ENCODE measurements at places on chromosomes 2 and 18. TPM values are rescaled to one million over a fixed set of nuclear protein-coding genes. Genes with fewer than 3 reads are reported as not detected.

- H3K27ac ChIP-seq: peak overlapping the region; percentile 95
- no peaks in the 10 kb centered on the region for H3K27me3 ChIP-seq
- peaks cover 38% of the 10 kb centered on the region for H3K4me1 ChIP-seq
- H3K36me3 ChIP-seq: peaks cover 17% of the 10 kb centered on the region
Measured at GRCh38 chr2:28952836-28953211, 28.3 kb upstream of the TOGARAM2 start.

DNA sequence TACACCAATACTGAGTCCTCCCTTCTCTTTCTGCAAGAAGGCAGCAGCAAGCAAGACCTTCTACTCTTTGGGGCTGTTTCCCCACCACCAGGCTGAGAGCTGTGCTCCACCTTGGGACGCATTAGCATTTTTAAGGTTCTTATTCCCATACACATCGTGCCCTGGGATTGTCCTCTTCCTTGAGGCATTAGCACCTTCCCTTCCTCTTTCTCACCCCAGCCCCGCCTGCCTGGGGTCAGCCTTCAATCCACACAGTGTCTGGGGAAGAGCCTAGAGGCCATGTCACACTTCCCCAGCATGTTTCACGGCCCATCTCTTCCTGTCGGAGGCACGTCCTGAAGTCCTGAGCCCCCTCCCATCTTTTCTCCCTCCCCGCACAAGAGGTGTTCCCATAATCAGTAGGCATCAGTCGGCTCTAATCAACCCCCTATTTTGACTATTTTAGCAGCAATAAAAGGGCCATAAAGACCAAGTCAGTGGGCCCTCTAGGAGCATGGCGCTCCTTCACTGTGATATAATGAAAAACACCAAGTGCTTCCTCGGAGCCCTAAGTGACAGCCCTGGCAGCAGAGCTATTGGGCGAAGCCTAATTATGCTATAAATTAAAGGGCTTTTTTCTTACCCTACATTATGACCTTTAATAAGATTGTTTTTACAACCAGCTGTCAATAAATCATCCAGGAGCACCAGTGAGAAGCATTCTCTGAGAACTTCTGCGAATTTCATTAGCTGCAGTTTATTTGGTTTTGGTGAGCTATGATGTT is 55.0 kb upstream of the PKDCC start:
- H3K4me1 ChIP-seq: peaks cover 17% of the 10 kb centered on the region
- H3K4me3 ChIP-seq: no peak overlapping the region
- DNase-seq: no peak

DNA sequence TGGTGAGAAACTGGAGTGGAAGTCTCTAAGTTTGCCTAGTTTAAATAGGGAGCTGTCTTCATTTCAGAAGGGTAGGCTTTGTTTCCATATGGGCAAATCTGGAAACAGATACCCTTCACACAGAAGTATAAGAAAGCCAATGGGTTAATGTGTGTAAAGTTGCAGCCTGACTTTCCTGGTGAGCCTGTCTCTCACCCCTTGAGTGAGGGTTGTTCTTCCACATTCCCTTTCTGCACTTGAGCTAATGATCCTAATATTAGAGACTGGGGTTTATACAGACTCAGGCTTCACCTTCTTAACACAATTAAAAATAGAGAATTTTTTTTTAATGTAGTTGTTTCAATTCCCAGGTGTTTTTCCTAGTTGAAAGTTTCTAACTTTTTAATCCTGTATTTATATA is 108.6 kb upstream of the EML6 start:
- H3K27me3 ChIP-seq: no peaks in the 10 kb centered on the region
- H3K27ac ChIP-seq: peak overlapping the region; percentile 63
- H3K4me3 ChIP-seq: no peak overlapping the region
- H3K36me3 ChIP-seq: peaks cover 20% of the 10 kb centered on the region

DNA sequence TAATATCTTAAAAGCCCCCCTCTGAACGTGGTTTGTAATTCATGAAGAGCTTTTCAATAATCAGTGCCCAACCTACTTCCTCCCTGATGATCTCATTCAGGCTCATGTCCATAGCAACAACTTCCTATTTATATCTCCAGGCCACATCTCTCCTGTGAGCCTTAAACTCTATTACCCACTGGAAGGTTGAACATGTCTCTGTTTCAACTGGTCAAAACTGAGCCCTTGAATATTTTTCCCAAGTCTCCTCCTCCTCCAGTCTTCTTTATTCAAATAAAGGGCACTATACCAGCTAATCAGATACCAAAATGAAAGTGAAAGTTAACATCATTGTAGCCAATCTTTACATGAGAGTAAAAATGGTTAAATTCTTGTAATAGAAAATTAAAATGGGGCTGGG is 63.7 kb upstream of the ITGA4 start:
- H3K4me3 ChIP-seq: no peak overlapping the region
- no peaks in the 10 kb centered on the region for H3K36me3 ChIP-seq
- H3K4me1 ChIP-seq: no peaks in the 10 kb centered on the region
- no peak overlapping the region for H3K27ac ChIP-seq

DNA sequence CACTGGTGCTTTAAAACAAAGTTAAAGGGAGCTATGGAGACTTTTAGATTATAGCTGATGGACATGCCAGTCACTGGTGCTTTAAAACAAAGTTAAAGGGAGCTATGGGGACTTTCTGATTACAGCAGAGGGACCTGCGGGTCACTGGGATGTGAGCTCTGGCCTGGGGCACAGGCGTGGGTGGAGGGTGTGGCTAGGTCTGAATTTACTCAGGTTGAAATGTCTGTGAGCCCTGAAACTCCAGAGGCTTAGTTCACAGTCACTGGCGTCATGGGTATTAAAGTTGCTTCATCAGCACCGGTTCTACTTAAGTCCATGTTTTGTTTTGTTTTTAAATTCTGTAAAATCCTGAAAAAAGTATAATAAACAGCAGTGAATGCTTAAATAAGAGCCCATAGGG is 49.0 kb upstream of the TMEM18 start:
- no peak for DNase-seq
- H3K4me1 ChIP-seq: no peaks in the 10 kb centered on the region
- no peak overlapping the region for H3K4me3 ChIP-seq
- no peaks in the 10 kb centered on the region for H3K36me3 ChIP-seq
- no peak overlapping the region for H3K27ac ChIP-seq

- H3K4me1 ChIP-seq: no peaks in the 10 kb centered on the region
- no peak overlapping the region for H3K4me3 ChIP-seq
- no peak for DNase-seq
- no peaks in the 10 kb centered on the region for H3K36me3 ChIP-seq
- no peak overlapping the region for H3K27ac ChIP-seq
Measured at GRCh38 chr2:56287508-56287907, 103.7 kb downstream of the CCDC85A start.

GRCh38 chr18:2075499-2075898 is 495.8 kb downstream of the METTL4 start:
- H3K27me3 ChIP-seq: no peaks in the 10 kb centered on the region
- no peak overlapping the region for H3K27ac ChIP-seq
- no peaks in the 10 kb centered on the region for H3K4me1 ChIP-seq
- no peak overlapping the region for H3K4me3 ChIP-seq
- no peaks in the 10 kb centered on the region for H3K36me3 ChIP-seq
- no peak for DNase-seq

GRCh38 chr2:173898996-173899395 is 66.2 kb downstream of the SP3 start:
- H3K4me1 ChIP-seq: no peaks in the 10 kb centered on the region
- H3K4me3 ChIP-seq: no peak overlapping the region
- DNase-seq: no peak
- no peaks in the 10 kb centered on the region for H3K27me3 ChIP-seq
- no peak overlapping the region for H3K27ac ChIP-seq

- DNase-seq: no peak
- H3K27me3 ChIP-seq: no peaks in the 10 kb centered on the region
- H3K4me1 ChIP-seq: no peaks in the 10 kb centered on the region
- no peaks in the 10 kb centered on the region for H3K36me3 ChIP-seq
Measured at GRCh38 chr2:25201265-25201664, 32.9 kb upstream of the POMC start.

- no peaks in the 10 kb centered on the region for H3K27me3 ChIP-seq
- H3K36me3 ChIP-seq: peaks cover 13% of the 10 kb centered on the region
- H3K27ac ChIP-seq: no peak overlapping the region
- no peak for DNase-seq
- H3K4me3 ChIP-seq: no peak overlapping the region
- no peaks in the 10 kb centered on the region for H3K4me1 ChIP-seq
Measured at GRCh38 chr2:241489088-241489487, 19.3 kb downstream of the STK25 start.

- no peak overlapping the region for H3K27ac ChIP-seq
- no peak for DNase-seq
- no peaks in the 10 kb centered on the region for H3K4me1 ChIP-seq
- no peaks in the 10 kb centered on the region for H3K27me3 ChIP-seq
- no peaks in the 10 kb centered on the region for H3K36me3 ChIP-seq
- H3K4me3 ChIP-seq: no peak overlapping the region
Measured at GRCh38 chr2:111995148-111995547, 59.9 kb upstream of the TMEM87B start.

DNA sequence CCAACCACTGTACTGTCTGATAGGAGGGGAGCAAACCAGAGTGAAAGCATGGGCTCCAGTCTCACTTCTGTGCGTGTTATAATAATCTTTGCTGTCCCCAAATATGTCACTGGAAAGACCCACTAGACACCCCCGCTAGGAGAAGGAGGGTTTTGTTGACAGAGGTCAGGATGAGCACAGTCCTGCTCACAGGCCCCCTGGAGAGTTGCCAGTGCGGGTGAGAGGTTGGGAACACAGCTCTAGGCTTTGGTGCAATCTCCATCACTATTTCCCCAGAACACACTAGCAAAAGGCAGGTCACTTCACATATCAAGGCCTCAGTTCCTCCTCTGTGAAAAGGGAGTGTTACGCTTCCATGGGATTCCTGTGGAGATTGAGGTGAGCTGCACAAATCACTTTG is 9.7 kb downstream of the XDH start:
- no peaks in the 10 kb centered on the region for H3K36me3 ChIP-seq
- DNase-seq: no peak
- no peaks in the 10 kb centered on the region for H3K4me1 ChIP-seq
- H3K4me3 ChIP-seq: no peak overlapping the region
- no peaks in the 10 kb centered on the region for H3K27me3 ChIP-seq
- no peak overlapping the region for H3K27ac ChIP-seq

- peaks cover 6% of the 10 kb centered on the region for H3K4me1 ChIP-seq
- H3K36me3 ChIP-seq: no peaks in the 10 kb centered on the region
- H3K4me3 ChIP-seq: no peak overlapping the region
- H3K27me3 ChIP-seq: no peaks in the 10 kb centered on the region
- H3K27ac ChIP-seq: no peak overlapping the region
- no peak for DNase-seq
Measured at GRCh38 chr18:49050452-49050851, 99.7 kb upstream of the SMAD7 start.

GRCh38 chr2:42246562-42246961 is 77.4 kb downstream of the EML4 start:
- peaks cover 17% of the 10 kb centered on the region for H3K4me1 ChIP-seq
- no peaks in the 10 kb centered on the region for H3K27me3 ChIP-seq
- no peaks in the 10 kb centered on the region for H3K36me3 ChIP-seq
- no peak overlapping the region for H3K4me3 ChIP-seq
- no peak for DNase-seq

DNA sequence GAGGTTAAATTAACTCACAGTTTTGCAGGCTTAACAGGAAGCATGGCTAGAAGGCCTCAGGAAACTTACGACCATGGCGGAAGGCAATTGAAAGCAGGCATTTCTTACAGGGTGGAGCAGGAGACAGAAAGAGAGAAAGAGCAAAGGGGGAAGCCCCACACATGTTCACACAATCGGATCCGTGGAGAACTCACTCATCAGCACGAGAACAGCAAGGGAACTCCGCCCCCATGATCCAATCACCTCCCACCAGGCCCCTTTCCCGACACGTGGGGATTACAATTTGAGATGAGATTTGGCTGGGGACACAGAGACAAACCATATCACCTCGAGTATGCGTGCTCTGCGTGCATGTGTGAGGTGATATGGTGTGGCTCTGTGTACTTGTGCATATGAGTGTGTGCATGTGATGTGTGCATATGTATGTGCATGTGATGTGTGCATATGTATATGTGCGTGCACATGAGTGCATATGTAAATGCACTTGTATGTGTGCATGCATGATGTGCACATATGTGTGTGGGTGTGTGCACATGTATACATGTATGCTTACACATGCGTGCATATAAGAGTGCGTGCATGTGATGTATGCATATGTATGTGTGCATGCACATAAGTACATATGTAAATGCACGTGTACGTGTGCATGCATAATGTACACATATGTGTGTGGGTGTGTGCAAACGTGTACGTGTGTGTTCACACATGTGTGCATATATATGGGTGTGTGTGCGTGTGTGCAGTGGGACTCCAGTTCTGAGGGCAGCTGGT is 108.7 kb upstream of the HDAC4 start:
- no peak overlapping the region for H3K4me3 ChIP-seq
- DNase-seq: no peak
- no peaks in the 10 kb centered on the region for H3K4me1 ChIP-seq
- no peaks in the 10 kb centered on the region for H3K27me3 ChIP-seq
- no peak overlapping the region for H3K27ac ChIP-seq

DNA sequence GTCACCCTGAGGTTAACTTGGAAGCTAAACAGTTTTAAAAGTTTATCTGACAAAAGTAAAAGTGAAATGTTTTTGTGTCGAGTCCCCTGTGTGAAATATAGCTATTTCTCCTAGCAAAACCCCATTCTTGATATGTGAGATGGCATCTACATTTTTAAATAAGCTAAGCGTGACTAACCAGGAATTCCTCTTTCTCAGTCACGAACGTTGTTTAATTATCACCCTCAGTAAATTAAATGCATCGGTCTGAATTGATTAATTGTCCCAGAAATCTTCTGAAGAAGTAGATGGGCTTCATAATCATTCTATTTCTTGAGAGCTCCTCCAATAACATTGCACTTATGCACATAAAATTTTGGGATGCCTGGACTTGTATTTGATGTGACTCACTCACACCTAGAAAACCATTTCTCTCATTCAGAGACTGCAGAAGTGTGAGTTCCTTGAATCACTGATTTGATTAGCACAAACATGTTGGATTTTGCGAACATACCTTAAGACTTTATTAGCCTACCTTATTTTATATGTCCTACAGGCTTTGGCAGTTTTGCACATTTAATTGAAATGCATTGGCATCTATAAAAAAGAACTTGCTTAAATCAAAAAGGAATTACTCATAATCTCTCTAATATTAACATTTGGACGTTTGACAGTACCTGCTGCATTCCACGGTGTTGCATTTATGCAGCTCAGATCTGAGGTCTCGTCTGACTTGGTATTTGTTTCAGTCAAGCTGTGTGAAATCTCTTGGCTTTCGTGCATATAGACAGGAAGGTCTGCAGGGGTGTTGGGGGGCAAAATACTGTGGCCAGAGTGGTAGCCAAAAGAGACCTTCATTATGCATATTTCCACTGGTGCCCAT is 475.2 kb downstream of the EPHA4 start:
- H3K4me3 ChIP-seq: no peak overlapping the region
- H3K4me1 ChIP-seq: no peaks in the 10 kb centered on the region
- H3K36me3 ChIP-seq: no peaks in the 10 kb centered on the region

Gene EVX2
- not detected for total RNA-seq

Gene TFPI
- 64.8 TPM for total RNA-seq

Gene CCDC85A
- total RNA-seq: 6.5 TPM

Gene SLC25A12
- total RNA-seq: 54.2 TPM

Gene DNAH7
- 0.07 TPM for total RNA-seq

Gene MALL
- 2.9 TPM for total RNA-seq

Gene EPHA4
- total RNA-seq: 17.5 TPM
